Stimulated activated CD4-positive, alpha-beta T cell treated with anti-CD3 and anti-CD28 coated beads, Interleukin-4, amount 100 ng/mL, for 1 hour (primary cell): ENCODE measurements at places on chromosomes 2 and 18.

- DNase-seq, result no peak
Observed at GRCh38 chr2:180983468-180984242, 3.2 kb downstream of the UBE2E3 start.

- DNase-seq, result no peak
Observed at GRCh38 chr18:25019931-25020330, 332.0 kb downstream of the ZNF521 start.

DNA sequence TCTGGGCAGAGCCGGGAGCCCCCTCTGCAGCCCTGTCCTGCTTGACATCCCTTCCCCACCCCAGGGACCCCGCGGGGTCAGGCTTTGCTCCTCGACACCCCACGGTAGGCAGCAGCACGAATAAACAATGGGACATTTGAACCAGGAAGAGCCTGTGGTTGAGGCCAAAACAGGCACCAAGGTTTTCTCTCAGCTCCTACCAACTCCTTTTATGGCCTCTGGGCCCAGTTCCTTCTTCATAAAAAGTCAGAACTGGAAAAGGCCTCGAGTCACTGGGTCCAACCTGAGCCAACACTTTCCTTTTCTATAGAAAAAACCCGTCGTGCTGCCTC is 20.6 kb downstream of the TEX44 start:
- DNase-seq, result peak; percentile 23

DNA sequence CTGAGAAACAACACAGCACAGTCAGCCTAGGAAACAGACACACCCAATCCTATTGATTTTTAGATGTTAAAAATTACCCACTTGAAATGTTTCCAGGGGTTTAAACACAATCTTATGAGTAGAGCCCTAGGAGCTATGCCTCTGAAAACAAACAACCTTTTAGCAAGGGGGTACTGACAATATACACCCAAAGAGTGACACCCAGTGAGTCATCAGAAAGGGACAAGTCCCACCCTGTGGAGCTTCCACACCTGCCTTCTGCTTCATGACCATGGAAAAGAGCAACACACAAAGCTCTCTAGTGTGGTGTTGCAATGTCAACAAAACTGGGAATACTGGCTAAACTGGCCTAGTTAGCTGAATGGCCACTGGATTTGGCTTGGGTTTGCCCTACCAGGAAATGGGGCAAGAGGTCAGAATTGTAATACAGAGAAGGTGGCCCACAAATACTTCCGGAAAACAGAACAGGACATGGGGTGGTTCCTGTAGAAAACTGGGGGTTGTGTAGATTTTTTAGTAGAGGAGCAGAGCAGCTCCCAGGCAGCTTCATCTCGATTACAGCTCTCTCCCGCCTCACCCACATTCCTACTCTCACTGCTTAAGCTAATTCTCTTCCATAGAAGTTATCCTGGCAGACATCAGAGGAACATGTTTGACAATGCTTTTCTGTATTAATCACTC is 98.2 kb downstream of the GAREM1 start:
- DNase-seq, result no peak

DNA sequence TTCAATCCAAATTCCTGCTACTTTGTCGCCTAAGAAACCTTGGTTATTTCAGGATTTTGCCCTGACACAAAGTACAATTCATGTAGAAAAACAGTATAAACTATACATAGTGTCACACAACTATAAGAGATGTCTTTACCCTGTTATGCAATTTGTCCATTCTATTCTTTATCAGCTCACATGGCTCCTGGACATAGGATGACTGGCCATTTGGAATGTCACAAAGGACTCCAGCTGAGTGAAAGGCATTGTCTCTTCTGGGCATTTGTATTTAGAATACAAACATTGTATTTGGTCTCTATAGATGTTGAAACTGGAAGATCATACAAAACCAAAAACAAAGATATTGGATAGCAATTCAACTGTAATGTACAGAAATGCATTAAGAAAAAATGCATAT is 944.6 kb upstream of the LRRTM1 start:
- no peak for DNase-seq

DNA sequence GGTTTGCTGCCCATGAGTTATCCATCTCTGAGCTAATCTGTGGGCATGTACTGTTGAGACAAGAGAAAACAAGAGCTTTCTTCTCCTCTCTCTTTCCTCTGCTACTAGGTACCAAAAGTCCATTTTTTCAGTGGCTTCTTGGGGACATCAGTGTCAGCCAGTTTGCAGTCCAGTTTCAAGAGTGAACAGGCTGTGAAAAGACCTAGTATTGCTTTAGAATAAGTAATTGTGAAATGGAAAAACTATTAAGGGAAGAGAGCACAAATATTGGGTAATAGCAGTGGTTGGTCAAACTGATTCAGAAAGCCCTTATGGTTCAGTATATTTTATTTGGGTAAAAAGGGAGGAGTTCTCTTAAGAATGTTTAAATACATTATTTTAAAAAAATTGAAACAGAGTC is 33.0 kb upstream of the MEP1B start:
- DNase-seq, result no peak

DNA sequence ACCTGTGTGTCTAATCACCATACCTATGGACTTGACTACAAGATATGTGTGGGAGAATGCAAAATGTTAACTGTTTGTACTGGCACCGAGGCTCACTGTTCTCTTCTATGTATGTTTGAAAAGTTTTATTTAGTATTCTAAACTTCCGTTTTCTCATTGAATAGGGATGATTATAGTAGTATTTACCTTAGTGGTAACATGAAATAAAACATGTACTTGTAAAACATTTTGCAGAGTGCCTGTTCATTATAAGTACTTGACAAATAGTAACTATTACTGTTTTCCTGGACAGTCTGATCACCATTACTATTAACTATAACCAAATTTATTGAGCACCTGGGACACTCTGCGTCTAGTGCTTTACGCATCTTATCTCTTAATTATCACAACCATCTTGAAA is 24.8 kb downstream of the DDX1 start:
- DNase-seq, result no peak

DNA sequence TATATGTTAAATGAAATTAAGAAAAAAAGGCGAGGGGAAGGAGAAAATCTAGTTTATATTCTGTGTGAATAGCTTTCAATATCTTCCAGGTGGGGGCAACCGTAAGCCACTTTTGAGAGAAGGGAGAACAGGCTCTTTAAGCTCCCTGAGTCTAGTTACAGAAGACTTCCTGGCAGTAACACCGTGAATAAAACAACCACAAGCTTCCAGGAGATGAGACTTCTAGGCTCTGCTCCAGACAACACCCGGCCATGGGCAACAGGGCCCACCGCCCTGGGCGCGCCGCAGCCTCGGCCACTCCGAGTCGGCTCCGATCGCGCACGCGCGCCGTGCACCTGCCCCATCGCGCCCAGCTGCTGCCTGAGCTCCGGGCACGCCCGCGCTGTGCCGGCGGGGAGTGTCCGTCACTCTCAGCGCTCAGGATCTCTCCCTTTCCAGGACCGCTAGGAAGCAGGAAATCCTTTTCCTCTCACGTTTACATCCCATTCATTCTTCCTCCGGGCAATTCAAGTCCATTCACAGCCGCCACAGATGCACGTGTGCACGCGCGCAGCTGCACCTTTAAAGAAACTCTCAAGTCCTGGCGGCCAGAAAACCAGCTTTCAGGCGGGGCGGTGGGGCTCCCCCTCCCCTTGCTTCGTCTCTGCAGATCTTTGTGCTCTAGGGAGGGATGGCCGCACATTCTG is 19.4 kb upstream of the PAX3 start:
- peak; percentile 41 for DNase-seq

- peak; percentile 22 for DNase-seq
Observed at GRCh38 chr18:3623769-3624545, 174.0 kb downstream of the TGIF1 start.

DNA sequence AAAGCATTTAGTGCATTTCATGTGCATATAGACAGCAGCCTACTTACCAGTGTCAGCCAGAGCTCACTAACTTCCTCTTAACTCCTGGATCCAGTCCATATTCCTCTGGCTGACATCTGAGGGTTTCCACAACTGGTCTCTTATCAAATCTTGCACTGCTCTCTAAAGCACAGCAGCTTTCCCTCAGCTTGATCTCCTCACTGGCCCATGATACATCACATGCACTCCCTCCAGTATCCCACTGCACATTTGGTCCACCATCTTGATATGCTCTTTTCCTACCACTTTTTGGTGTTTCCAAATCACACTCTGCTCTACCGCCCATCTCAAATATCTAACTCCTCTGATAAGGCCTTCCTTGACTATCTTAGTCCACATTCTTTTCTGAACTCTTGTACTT is 105.0 kb upstream of the ZFP36L2 start:
- no peak for DNase-seq

DNA sequence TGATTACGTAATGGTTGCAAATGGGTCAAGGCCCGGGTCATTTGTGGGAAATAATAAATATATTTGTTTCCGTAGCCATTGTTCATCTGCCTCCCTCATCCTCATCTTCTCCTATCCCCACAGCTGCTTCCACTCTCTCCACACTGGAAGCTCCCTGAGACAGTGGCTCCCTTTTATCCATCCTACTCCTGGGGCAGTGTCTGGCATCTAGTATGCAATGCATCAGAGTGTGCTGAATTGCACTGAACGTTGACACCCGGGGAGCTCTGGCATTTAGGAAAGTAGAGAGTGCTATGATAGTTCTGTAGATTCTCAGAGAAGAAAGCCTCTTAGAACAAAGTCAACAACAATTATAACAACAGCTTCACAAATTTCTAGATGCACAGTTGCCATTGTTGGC is 45.5 kb upstream of the NAB1 start:
- DNase-seq, result no peak

GRCh38 chr2:226638576-226638975 is 161.0 kb downstream of the IRS1 start:
- no peak for DNase-seq
